Stimulated activated CD4-positive, alpha-beta T cell treated with anti-CD3 and anti-CD28 coated beads, TNF-alpha, amount 100 ng/mL, for 24 hours (primary cell): ENCODE measurements at places on chromosomes 1 and 21.

DNA sequence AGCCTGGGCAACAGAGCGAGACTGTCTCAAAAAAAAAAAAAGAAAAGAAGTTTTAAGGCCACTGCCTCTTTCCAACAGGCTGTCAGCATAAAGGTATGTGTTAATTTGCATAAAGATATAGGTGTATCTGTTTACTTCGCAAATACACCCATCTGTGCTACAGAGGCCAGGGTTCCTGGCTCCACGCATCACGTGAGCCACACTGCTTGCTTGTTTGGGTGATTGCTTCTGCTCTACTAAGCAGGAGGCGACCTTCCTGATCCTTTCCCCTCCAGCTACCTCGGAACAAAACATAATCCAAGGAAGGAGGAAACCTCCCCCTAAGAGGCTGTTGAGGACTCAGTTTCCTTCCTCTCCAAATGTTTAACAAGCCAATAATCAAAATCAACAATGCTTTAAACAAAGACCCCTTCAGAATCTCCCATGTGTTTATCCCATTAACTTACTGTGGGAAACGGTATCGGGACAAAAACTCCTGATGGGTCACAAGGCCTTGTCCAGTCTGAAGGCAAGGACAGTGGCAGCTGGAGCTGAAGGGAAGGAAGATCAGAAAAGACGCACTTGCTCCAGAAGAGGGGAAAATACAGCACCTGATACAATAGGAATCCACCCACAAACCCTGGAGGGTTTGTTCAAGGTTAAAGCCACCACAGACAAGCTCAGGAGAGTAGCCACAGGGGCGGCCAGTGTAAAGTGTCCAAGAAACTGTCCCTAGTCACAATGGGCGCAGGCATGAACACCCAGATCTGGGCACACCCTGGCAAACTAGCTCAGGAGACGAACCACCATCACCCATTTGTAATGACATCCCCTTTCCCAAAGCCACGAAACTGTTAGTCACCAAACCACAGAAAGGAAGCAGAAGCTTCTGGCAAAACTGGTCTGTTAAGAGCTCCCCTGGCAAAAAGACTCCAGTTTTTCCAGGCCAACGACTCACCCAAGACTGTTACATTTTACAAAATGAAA, 17.2 kb downstream of the CTNNBIP1 start:
- no peak for DNase-seq

GRCh38 chr1:217574265-217574949, 56.5 kb downstream of the GPATCH2 start:
- no peak for DNase-seq

- no peak for DNase-seq
Observed at GRCh38 chr1:93800856-93801255, 78.2 kb downstream of the DNTTIP2 start.

DNA sequence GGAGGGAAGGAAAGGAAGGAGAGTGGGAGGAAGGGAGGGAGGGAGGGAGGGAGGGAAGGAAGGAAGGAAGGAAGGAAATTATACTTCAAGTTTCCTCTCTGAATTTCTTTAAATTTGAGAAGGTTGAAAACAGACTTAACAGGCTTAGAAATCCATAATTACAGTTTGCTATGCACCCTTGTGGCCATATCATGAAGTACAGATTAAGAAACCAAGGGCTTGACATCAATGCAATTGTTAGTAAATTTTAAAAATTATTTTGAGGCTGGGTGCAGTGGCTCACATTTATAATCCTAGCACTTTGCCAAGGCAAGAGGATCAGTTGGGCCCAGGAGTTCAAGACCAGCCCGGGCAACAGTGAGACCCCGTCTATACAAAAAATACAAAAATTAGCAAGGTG, 14.4 kb downstream of the ANP32E start:
- DNase-seq, result no peak

GRCh38 chr1:64476251-64476952, 6.5 kb downstream of the CACHD1 start:
- DNase-seq, result no peak

- DNase-seq, result peak; percentile 2
Observed at GRCh38 chr1:64471218-64472039, 1.5 kb downstream of the CACHD1 start.

- no peak for DNase-seq
Observed at GRCh38 chr1:12587981-12588640, 29.9 kb downstream of the DHRS3 start.

DNA sequence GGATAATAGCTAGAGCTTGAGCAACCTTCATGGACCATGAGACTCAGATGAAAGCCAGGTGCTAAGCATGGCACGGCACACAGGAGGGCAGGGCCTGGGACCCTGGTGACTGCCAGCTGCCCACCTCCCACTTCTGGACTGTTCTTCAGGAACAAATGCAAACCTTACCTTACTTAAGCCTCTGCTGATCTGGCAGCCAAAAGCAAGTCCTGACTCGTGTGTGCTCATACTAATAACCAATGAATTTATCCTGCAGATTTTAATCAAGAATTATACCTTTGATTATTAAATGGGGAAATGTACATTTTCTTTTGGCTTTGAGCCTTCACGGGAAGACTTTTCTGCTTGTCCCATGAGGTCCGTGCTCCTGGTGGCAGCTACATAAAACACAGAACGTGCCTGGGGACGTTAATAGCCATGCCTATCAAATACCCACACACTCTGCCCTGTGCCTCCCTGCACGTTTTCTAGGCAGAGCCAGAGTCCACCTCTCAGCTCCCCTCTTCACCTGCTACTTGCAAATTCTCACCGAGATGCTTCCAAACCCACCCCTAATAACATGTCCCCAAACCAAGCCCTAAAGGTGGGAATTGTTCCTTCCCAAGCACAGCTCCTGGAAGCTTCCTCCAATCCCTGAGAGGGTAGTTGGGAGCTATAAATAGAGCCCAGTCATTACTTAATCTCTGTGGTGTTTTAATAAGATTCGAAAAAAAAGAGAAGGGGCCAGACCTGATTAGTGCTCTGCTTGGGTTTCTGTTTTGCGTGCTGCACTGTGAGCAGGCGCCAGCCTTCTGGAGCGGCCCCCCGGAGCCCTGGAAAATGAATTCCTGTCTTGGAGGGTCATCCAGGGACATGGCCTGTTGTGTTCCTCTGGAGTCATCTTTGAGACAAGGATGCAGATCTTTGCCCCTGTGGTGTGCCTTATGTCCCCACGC, 33.5 kb downstream of the SLC1A7 start:
- no peak for DNase-seq

DNA sequence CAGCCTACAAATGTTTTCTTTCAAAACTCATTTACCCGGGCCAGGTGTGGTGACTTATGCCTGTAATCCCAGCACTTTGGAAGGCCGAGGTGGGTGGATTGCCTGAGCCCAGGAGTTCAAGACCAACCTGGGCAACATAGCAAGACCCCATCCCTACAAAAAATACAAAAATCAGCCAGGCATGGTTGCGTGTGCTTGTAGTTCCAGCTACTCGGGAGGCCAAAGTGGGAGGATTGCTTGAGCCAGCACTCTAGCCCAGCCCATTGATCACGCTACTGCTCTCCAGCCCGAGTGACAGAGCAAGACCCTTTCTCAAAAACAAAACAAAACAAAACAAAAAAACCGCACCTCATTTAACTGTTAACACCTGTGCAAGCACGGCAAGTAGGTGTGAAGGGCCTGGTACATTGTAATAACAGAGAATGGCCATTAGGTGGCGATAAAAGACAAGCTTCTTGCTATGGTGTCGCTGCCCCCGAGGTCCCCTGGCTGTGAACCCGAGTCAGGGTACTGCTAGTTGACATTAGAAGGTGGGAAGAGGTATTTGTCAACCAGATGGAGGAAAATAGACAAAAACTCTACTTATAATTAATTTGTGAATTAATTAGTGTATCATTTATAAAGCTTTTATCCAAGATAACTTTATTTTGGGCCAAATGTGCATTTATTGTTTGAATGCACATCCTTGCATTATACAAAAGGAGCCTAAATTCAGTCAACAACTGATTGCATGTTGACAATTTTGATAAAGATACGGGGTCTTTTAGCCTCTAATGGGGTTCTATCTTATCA, 66.5 kb downstream of the SH3BGR start:
- peak; percentile 3 for DNase-seq

DNA sequence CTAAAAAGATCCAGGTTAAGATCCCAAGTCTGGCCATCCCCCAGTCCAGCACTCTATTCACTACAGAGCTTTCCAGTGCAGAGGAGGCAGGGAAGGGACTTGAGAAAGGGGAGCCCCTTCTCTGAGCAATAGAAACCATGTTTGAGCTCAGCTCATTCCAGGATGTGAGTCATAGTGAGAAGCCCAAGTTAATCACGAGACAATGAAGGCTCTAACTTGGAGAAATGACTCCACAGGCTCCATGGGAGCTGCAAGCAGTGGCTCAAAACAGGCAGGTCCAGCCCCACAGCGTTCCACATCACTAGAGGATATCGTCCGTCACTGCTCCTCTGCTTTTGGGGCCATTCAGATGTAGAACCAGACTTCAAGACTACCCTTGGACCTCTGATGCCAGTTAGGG, 59.1 kb downstream of the CAMK2N1 start:
- peak; percentile 4 for DNase-seq

GRCh38 chr1:152347116-152347728, 12.6 kb downstream of the FLG2 start:
- DNase-seq, result peak; percentile 16

GRCh38 chr1:174153085-174153824, 6.1 kb upstream of the RABGAP1L start:
- DNase-seq, result no peak

DNA sequence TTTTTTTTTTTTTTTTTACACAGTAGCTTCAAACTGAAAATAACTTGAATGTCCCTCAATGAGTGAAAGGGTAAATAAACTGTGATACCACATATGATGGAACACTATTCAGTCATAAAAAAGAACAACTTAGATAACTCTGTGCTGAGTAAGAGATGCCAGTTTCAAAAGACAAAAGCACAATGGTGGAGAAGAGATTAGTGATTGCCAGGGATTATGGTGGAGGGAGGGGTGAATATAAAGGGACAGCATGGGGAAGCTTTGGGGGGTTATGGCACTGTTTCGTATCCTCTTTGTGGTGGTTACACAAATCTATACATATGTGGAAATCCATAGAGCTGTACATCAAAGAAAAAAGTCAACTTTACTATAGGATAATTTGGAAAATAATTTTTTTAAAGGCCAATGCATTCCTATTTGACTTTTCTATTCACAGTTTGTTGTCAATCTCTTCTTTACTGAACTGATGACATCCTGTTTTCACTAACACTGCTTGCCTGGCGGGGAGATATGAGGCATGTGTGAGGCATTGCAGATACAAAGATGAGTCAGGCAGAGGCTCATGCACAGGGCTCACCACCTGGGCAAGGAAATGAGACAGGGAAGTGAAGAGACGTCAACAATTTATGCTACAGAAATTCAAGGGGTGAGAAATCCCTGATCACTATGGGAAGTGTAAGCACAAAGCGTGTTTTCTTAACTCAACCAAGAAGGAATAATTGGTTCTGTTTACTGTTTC, 302.7 kb downstream of the DUSP10 start:
- DNase-seq, result peak; percentile 46

DNA sequence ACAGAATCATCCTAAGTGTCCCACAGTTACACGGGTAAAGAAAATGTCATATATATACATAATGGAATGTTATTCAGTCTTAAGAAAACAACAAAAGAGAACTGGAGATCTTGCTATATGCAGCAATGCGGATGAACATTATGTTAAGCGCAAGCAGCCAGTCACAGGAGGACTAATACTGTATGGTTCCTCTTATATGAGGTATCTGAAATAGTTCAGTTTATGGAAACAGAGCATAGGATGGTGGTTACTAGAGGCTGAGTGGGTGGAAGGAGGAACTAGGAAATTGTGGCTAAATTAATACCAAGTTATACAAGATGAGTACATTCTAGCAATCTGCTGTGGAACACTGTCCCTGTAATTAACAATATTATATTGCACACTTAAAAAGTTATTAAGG, 834.3 kb downstream of the KCNT2 start:
- no peak for DNase-seq

GRCh38 chr21:32712043-32712442, 15.8 kb downstream of the SYNJ1 start:
- DNase-seq, result no peak

- no peak for DNase-seq
Observed at GRCh38 chr21:31878831-31879230, 6.0 kb downstream of the HUNK start.

- DNase-seq, result no peak
Observed at GRCh38 chr1:78003882-78004718, 639 bp upstream of the DNAJB4 start.

DNA sequence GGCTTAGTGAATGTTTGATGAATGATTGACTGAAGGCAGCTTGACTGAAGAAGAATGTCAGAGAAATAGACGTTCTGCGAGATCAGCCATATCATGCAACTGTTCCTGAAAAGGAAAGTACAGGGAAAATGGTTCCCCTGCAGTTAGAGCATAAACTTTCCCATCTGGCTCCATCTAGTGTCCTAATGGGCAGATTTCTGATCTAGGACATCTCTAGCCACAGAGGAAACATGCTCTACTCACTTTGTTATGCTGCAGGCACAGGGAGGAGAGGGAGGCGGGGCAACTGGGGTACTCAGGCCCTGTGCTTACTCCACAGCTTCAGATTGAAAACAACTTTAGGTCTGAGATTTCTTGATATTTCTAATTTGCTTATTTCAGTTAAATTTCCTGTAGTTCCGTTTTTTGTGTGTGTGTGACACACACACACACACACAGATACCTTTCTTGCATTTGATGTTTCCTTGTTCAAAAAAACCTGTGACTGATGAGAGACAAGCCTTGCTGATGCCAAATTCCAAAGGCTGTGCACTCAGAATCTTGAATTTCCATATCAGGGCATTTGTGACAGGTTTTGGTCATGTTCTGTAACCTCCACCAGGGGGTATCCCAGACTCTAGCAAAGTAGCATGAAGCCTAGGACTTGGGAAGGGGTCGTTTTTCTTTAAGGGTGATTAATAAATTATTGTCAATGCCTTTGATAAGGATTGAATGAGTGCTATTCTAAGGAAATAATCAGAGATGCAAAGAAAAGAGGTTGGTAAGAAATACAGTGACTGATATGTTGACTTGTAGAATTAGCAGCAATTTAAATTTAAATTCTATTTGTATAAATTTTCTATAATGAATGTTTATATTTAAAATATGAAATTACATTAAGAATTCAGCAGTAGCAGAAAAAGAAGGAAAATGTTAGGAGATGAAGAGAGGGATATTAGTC, 139.7 kb upstream of the BEND5 start:
- DNase-seq, result no peak

DNA sequence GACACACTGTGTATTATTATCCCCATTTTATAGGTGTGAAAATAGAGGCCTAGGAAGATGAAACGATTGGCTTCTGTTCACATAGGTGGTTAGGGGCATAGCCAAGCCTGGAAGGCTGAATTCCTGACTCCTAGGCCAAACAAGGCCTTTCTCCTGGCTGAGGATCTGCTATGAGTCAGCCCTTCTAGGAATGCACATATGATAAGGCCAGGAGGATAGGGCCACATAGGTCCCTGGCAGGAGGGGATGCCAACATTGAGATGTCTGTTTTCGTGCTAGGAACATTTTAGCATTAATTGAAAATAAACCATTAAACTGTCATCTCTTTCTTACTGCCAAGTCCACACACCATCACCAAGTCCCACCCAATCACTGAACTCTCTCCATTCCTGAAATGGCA, 9.2 kb downstream of the CSMD2 start:
- no peak for DNase-seq

GRCh38 chr21:42685954-42686500, 32.6 kb downstream of the PDE9A start:
- no peak for DNase-seq
